ENCODE measurements at places on chromosomes 7 and 10. TPM values are rescaled to one million over a fixed set of nuclear protein-coding genes. Genes with fewer than 3 reads are reported as not detected.

- no peaks in the 10 kb centered on the region for H3K27me3 ChIP-seq
- no peak overlapping the region for H3K27ac ChIP-seq
- no peak overlapping the region for H3K4me3 ChIP-seq
- peaks cover 11% of the 10 kb centered on the region for H3K4me1 ChIP-seq
- DNase-seq, result no peak
These were observed 3.7 kb downstream of the PDZD7 start for GRCh38 chr10:101027106-101027720.

DNA sequence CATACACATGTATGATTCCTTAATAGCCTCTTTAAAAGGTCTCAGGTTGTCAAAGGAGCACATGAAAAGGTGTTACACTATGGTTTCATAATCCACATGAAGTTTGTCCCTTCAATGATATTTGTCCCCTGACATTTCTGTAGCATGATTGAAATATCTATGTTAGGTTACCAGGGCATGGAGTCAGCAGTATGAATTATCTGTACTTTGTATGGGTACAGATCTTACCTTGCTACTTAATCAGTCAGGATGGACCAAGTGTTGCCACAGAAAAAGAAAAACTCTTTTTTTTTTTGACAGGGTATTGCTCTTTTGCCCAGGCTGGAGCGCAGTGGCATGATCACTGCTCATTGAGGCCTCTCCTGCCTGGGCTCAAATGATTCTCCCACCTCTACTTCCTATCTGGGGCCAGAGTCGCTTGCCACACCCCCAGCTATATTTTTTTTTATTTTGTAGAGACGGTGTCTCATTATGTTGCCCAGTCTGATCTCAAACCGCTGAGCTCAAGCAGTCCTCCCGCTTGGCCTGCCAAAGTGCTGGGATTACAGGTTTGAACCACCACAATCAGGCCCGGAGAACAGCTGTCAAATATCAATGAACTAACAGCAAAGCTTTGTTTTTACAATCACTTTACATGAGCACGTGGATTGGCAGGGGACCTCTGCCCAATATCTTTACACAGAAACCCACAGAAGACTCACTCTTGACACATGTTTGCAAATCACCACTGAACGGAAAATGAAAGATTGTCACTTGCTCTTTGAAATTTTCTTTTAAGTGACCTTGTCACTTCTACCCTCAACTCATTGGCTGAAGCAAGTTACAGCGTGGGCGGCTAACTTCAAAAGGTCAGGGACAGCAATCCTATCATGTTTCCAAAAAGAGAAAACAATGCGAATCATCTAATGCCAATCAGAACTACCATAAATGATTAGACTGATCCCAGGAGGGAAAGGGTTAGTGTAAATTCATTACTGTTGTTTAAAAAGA, 140.2 kb downstream of the PRKG1 start:
- DNase-seq, result peak; percentile 24
- H3K4me3 ChIP-seq, result no peak overlapping the region
- H3K27ac ChIP-seq, result peak overlapping the region; percentile 33
- H3K36me3 ChIP-seq, result no peaks in the 10 kb centered on the region
- no peaks in the 10 kb centered on the region for H3K27me3 ChIP-seq

DNA sequence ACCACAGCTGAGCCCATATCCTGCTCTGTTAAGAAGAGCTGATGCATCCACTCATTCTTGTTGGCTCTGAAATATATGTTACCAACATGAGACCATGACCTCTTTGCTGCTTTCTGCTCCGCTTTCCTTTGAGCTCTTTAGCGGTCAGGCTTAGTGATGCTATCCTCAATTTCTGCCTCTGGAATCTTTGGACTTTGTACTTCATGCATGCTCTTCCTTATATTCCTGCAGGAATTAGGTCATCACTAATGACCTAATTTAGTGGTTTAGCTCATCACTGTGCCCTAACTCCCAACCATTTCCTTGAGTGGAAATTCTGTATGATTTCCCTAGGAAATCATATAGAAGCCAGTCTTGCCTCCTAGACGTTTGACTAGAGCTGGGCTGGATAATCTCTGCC, 119.5 kb downstream of the AOAH start:
- peaks cover 5% of the 10 kb centered on the region for H3K27me3 ChIP-seq
- DNase-seq, result no peak
- no peaks in the 10 kb centered on the region for H3K36me3 ChIP-seq
- H3K4me3 ChIP-seq, result no peak overlapping the region

The PURB gene
- 58.7 TPM for total RNA-seq
